ENCODE measurements at places on chromosomes 12 and 14.
A peak's percentile ranks its signal among the peaks of the same experiment; 100 is the strongest.

GRCh38 chr14:102220031-102220430, 80.3 kb downstream of the WDR20 start:
- DNase-seq, result no peak

DNA sequence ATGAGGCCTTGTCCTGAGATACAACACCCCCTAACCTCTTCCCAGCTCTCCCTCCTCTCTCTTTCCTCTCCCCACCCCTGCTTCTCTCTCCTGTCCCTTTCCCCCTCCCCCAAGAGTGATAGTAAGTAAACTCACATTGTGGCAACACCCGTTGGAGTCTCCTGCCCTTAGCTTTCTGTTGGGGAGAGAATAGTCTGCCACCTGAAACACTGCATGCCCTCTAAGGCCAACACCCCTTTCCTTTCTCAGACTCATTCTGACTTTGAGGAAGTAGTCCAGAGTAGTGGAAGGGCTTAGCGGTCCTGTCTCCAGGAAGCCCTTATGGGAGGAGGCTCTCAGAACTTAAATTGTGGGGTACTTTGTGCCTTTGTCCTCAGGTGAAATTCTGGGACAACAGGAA, 95.2 kb downstream of the PRKCH start:
- DNase-seq, result no peak

GRCh38 chr14:20516921-20517320, 11.6 kb downstream of the RNASE10 start:
- no peak for DNase-seq

- DNase-seq, result no peak
These were observed 11.5 kb downstream of the SYNDIG1L start for GRCh38 chr14:74414403-74415114.

- DNase-seq, result no peak
These were observed 115.2 kb upstream of the BCAT1 start for GRCh38 chr12:25063873-25064628.

GRCh38 chr12:34342048-34342447, 319.8 kb downstream of the ALG10 start:
- DNase-seq, result no peak

DNA sequence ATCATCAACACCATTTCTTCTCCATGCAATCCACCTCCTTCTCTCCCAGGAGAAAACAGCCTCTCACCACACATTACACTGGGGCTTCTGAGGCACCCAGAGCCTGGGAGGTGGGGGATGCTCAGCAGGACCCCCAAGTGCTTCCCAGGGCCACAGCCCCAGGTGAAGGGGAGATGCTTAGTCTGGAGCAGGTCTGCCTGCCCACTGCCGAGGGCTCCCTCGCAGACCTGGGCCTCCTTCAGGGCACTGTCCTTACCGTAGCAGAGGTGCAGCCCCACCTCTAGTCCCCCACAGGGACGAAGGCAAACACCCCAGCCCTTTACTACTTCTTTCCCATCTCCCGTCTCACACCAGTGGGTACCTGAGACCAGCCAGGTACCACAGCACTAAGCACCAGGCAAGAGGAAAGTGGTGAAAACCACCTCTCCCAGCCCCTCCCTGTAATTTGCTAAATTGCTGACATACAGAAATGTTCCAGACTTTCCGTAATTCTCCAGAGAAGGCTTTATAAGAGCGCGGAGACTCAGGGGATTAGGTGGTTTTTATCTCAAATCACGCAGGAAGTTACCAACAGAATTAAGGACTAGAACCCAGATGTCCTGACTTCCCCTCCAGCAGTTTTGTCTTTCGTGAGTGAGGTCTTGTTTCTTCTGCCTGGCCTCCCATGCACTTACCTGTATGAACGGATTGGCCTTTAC, 59.0 kb downstream of the PLEKHG3 start:
- DNase-seq, result no peak

DNA sequence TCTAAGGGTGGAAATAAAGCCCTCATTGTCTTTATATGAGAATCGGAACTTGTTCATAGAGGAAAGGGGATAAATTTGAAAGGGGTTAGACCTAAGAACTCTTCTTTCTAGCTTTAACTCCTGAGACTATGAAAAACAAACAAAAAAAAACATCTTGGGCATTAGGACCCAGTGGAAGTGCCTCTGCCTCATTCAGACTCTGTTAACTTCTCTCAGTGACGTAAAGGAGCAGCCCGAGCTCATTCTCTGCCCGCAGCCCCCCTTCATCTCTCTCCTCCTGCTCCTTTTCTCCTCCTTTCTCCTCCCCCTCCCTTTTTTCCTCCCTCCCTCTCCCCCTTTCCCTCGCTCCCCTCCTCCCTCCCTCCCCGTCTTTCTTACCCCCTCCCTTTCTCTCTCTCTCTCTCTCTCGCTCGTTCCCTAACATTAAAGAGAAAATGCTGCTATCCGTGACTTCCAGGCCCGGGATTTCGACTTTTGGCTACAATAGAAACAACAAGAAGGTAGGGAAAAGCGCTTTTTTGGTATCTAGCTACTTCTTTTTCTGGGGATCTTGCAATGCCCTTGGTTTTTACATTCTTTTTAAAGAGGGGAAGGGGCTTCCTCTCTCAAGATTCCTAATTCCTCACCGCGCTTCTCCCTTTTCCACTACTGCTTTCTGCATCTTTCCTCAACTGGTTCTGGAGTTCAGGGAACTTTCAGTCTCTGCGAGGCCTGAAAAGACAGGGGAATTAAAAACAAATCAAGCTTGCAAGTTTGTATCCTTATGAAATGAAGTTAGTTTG, at the start of gene RBMS2:
RBMS2 (plus strand) TSS at position 231 of the 782 bp plus-strand sequence; CDS start at position 435, 204 bp downstream.
- DNase-seq, result peak; percentile 78

- DNase-seq, result no peak
These were observed 138.7 kb downstream of the MED13L start for GRCh38 chr12:116138781-116139180.

- DNase-seq, result no peak
These were observed 102.7 kb downstream of the TMEM30B start for GRCh38 chr14:61178226-61179060.

DNA sequence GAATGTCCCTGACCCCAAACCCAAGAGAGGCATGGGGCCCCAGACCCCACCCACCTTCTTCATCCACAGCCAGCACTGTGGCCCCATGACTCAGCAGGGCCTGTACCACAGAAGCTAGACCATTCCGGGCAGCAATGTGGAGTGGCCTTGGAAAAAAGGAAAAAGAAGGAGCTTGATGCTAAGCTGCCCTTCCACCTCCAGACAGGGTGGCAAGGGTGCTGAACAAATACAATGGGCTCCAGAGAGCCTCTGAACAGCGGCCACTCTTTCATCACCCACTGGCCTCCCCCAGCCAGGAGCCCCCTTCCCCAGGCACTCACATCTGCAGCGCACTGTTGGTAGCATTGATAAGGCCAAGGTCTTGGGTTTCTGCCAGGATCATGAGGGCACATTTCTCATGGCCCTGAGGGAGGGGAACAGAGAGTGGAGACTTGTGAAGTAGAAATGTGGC, 13.9 kb downstream of the SLC39A5 start:
- no peak for DNase-seq

DNA sequence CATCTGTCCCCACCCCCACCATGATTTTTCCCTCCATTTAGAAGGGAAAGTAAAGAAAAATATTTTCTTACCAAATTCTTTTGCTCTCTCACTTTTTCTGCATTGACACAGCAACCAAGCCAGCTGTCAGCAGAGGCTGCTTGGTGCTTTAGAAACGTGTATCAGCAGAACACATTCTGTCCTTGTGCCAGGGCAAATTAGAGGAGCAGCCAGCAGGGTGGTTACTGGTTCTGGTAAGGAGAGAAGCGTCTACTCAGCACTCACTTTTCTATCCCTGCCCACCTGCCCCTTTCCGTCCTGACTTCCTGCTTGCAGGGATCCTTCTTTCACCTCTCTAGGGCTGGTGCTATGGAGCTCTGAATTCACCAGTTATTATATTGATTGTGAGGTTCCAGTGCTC, 327.5 kb upstream of the PDE3A start:
- no peak for DNase-seq

DNA sequence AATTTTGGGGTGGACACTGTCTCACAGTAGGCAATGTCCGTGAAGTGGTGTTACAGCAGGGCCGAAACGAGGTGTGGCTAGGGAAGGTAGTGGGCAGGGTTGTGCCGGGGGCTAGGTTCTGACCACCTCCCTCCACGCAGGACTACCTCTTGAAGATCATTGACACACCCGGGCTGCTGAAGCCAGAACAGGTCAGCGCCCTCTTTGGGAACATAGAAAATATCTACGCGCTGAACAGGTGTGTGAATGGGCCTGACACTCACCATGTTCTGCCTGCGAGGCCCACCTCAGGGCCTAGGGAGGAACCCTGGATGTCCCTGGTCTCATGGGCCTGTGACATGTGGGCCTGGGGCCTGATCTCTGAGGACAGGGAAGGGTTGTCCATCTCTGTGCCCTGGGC, 24.6 kb downstream of the PLEKHG3 start:
- DNase-seq, result no peak

GRCh38 chr14:88106377-88106776, 101.4 kb downstream of the GPR65 start:
- no peak for DNase-seq

GRCh38 chr12:11885261-11886038, 185.3 kb upstream of the BCL2L14 start:
- no peak for DNase-seq

- DNase-seq, result no peak
These were observed at the start of gene CRIP1 for GRCh38 chr14:105486163-105486973. Gene CRIP1 (plus strand): TSS chr14:105486886. CDS start chr14:105487260, 374 bp downstream.

- DNase-seq, result no peak
These were observed 461.1 kb downstream of the LRIG3 start for GRCh38 chr12:58459191-58459590.

- no peak for DNase-seq
These were observed 17.9 kb upstream of the MED6 start for GRCh38 chr14:70618314-70618713.

- DNase-seq, result no peak
These were observed 8.4 kb downstream of the KRT3 start for GRCh38 chr12:52787324-52788191.

All from NCI-H1436 treated with DMSO at 0.1 percent for 48 hours (cell line).